ENCODE measurements at places on chromosomes 4 and X.
A peak's percentile ranks its signal among the peaks of the same experiment; 100 is the strongest.

GRCh38 chr4:53490965-53491622, 100.2 kb downstream of the LNX1 start:
- peak; percentile 52 for DNase-seq

GRCh38 chrX:9318766-9319165, 146.1 kb upstream of the TBL1X start:
- DNase-seq: no peak

DNA sequence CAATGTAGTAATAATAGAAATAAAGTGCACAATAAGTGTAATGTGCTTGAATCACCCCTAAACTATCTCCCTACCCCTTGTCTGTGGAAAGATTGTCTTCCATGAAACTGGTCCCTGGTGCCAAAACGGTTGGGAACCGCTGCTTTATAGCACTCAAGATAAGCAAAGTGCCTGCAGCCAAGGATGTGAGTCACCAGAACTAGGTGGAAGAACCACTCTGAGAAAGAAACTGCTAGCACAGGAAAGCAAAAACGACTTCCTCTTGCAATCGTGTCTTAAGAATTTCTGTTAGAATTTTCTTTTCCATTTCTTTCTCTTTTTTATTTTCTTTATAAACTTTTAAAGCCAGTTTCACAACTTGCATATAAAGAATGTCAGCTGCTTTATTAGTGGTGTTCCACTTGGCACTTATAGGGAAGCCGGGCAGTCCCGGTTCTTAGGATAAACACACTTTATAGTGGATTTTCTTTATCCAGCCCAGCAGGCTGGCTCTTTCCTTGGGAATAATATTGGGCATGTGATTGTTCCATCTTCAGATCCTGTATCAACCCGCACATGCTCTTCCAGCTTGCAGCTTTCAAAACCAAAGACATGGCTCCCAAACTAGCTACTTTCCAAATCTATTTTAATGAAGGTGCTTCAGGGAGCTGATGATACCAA, 32.3 kb upstream of the CXCL8 start:
- DNase-seq: peak; percentile 72

DNA sequence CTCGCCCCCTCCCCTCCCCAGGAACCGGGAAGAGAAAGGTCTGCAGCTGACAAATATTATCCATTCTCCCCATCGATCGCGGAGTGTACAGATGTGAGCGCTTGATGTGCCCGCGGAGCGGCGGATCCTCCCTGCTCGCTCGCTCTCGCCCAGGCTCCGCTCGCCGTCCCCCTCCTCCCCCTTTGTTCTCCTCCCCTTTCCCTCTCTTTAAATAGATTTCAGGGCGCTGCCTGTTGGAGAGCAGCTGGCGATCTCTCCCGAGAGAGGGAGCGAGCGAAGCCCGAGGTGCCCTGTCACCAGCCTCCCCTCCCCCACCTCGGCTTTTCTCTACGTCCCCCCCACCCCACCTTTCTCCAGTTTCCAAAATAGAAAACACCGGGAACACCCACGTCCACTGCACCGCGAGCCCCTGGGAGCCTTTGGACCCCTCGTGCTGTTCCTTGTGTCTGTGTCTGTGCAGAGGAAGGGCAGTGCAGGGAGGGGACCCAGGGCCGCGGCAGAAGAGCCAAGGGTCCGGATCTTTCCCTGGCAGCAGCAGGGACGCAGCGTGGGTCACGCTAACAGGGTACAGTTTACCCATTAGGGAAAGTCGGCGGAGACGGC, 56.6 kb upstream of the BCOR start:
- no peak for DNase-seq

- no peak for DNase-seq
These were observed 41.8 kb downstream of the QDPR start for GRCh38 chr4:17469931-17470674.

DNA sequence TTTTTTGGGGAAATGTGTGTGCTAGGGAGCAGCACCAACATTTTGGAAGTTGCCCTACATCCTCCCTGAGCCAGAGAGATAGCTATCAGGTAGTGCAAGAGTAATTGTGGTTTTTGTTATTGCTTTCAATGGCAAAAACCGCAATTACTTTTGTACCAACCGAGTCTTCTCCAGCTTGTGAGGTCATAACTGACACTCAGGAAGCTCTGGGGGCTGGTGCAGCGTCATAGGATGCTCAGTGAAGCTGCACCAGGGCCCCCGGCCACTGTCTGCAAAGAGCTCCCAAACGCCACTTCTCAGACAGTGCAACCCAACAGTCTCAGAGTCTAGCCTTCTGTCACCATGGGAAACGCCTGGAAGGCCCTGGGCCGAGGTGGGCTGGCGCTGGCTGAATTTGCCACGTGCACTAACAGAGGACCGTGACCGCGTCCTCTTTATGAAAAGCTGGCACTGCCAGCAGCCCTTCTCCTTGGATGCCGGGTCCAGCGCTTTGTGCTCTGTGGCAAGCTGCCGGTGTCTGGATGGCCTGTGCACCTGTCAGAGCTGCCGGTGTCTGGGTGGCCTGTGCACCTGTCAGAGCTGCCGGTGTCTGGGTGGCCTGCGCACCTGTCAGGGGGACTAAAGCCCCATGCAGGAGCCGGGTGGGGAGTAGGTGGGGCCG, 19.4 kb downstream of the SH3TC1 start:
- DNase-seq: no peak

- DNase-seq: no peak
These were observed 90.2 kb downstream of the TET2 start for GRCh38 chr4:105236916-105237311.

GRCh38 chr4:93657527-93657926, 171.0 kb upstream of the ATOH1 start:
- no peak for DNase-seq

GRCh38 chr4:126520731-126521130, 1112.0 kb upstream of the INTU start:
- DNase-seq: no peak

GRCh38 chrX:53281321-53281822, at the start of gene IQSEC2:
IQSEC2 (minus strand) TSS chrX:53281584.
- peak; percentile 65 for DNase-seq

DNA sequence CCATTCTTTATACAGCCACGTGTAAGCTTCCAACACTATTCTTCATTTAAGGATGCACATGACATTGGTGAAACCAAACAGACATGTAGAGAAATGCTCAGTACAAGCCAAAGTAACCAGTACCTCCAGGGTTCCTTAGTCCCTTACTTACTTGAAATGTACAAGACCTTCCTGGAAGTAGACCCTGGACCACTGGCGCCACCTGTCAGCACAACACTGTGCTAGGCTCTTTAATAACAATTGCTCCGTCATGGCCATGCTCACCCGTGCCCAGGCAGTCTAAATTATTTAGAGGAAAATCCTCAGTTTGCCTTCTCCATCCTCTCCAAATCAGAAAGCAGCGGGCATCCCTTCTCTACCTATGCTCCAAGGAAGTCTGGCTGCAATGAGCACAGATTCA, 52.7 kb downstream of the ADGRA3 start:
- DNase-seq: no peak

DNA sequence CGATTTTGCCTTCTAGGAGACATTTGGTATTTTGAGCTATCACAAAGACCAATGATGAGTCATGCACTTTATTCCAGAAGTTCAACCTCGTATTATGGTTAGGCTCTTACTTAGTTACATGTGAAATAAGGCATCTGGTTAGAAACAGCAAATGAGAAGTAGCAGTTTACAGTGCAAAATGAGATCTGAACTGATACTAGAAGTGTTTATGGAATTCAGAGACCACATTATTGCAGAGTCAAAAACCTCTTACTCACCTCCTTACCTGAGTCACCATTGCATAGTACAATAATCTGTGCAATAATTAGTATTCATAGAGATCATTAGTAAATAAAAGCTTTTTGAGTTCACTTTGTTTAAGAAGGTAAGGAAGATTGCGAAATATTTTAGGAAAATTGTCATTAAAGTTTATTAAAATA, 38.7 kb downstream of the SEC24B start:
- peak; percentile 22 for DNase-seq

- no peak for DNase-seq
These were observed 134.5 kb downstream of the MGST2 start for GRCh38 chr4:139800082-139800481.

DNA sequence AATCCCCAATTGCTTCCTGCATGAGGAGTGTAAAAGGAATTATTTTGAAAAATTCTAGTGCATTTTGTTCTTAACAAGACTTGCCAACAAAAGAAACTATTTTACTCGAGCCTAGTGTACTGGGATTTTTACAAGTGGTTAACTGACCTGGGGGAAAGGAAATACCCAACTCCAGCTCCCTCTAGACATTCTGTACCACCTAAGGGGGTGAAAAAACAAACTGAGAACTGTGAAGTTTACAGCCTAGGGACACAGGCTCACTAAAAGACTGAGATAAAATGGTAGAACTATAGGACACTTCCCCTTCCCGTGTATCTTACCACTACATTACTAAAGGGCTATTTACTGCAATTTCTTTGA, 2.6 kb upstream of the ADH5 start:
- DNase-seq: no peak

DNA sequence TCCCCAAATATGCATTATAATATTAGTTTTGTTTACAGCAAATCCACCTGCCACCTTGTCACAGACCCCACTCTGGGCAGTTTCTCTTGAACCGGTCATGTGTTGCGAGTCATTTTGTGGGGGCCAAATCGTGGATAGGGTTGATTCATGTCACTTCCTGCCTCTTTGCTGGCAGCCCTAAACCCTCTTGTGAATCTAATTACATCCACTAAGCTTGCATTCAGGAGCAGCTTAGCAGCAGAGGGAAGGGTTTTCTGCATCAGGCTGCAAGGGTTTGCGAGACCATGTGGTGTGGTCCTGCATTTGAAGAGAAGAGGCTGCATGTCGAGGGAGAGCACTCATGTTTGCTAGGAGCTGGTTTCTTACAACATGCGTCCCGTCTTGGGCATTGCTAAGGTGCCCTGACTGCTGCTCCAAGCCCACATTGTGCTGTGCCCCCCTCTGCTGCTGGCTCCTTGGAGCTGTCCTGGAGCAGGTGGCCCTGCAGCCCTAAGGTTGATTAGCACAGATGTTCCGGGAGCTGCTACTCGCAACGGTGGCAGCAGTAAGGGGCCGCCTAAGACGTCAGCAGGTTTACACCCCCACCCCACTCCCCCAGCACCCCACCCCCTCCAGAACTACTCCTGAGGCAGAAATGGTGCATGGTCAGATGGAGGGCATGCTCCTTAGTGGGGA, 88.9 kb upstream of the CLDN34 start:
- no peak for DNase-seq

DNA sequence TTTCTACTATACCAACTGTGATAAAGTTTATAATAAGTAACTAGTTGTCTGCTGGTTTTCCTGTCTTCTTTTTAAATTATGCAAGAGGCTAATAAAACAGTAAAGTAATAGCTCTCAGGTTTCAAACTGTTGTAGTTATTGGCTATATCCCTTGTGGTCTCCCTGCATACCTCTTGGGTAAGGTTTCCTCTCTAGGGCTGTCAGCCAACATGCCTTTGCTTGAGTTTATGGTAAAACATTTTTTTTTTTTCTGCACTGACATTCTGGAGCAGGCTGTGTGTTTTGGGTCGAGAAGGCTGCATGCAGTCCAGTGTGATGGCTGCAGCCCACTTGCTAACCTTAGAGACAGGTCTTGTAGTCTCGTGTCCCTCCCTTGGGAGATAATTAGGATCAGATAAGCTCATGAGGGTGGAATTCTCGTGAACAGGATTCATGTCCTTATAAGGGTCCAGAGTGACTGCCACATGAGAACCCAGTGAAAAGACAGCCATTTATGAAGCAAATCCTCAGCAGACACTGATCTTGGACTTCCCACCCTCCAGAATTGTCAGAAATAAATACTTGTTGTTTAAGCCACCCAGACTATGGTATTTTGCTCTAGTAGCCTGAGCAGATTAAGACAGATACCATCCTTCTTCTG, 831.2 kb downstream of the CCSER1 start:
- no peak for DNase-seq

DNA sequence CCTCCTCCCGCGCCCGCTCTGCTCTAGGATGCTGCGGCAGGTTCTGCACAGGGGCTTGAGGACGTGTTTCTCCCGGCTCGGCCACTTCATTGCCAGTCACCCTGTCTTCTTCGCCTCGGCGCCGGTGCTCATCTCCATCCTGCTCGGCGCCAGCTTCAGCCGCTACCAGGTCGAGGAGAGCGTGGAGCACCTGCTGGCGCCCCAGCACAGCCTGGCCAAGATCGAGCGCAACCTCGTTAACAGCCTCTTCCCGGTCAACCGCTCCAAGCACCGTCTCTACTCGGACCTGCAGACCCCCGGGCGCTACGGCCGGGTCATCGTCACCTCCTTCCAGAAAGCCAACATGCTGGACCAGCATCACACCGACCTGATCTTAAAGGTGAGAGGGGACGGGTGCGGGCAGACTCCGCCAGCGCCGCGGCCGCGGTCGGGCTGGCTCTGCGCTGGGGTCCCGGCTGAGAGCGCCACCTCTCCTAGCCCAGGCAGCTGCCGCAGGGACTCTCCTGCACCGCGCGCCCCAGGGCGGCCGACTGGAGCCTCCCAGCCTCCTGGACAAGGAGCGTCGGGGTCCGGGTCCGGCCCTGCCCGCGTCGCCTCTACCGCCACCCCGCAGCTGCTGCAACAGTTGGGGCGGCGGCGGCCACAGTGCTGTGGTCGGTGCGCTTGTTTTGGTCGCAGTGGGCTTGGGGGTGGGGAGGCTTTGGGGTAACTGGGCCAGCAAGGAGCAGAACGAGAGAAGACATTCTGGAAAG, at the start of gene PTCHD1:
PTCHD1 (plus strand) TSS at position 2 of the 752 bp plus-strand sequence; CDS start at position 29, 27 bp downstream.
- no peak for DNase-seq

DNA sequence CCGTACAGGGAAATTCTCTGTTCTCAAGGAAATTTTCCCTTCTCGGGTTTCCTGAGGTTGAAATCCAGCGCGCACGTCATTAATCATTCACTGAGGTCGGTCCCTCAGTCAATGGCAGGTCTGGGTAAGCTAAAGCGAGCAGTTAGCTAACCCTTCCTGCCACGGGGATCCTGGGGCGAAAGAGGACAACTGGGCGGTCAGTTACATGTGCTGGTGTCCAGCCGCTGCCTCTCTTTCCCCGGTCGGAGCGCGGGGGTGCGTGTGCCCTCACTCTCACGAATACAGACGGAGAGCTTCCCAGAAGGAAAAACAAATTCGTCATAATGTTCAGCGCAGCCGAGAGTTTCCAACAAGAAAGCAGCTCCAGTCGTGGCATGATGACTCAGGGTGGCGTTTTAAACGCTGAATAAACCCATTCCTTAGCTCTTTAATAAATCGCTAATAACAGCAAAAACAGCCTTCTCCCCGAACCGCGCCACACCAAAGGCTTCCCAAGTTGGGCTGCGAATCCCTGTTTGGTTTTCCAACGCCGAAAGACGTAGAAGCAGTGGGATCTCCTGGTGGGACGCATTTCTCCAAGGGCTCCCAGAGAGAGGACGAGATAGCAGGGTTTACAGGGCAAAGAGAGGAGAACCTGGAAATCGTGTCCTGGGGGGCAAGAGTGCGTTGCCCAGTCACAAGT, 752 bp upstream of the FGF5 start:
- DNase-seq: peak; percentile 18

GRCh38 chr4:152138451-152138850, 377.6 kb upstream of the GATB start:
- DNase-seq: no peak

DNA sequence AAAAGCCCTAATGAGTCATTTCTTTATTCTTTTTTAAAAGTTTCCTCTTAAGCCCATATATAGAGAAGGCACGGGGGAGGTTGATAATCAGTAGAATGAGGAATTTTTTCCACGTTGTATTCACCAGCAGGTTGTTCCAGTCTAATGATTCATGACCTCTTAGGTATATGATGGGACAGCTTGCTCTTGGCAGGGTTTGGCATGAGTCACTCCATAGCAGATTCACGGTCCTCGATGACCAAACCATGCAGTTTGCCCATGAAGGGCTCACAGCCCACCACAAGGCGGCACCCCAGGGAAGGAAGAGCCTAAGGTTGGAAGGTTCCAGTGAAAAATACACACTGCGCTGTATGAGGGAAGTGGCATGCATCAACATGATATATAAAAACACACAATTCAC, 623.8 kb upstream of the DIPK2B start:
- DNase-seq: no peak

Data from suppressor macrophage treated with lipopolysaccharide for 4 hours (primary cell).